ENCODE measurements at places on chromosomes 2 and 18.
A peak's percentile ranks its signal among the peaks of the same experiment; 100 is the strongest.

- no peak for DNase-seq
Measured at GRCh38 chr2:80338794-80339193, 34.2 kb upstream of the LRRTM1 start.

DNA sequence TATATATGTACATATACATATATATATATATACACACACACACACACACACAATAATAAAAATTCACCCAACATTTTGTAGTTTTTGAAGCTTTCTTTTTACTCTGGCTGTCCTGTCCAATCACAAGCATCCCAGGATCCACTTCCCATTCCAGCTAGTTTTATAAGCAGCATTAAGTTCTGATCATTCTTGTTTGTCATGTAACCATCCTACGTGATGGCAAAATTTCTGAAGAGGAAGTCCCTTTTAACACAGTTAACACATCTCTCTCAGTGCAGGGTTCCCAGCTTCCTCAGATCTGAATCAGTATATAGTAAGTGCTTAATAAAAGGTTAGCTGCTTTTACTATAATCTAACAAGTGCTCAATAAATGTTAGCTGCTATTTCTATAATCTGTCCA, 26.4 kb downstream of the MYOM1 start:
- no peak for DNase-seq

- no peak for DNase-seq
Measured at GRCh38 chr2:37323781-37324535, 675 bp downstream of the PRKD3 start.

GRCh38 chr2:50125246-50125645, 906.7 kb downstream of the NRXN1 start:
- peak; percentile 24 for DNase-seq

DNA sequence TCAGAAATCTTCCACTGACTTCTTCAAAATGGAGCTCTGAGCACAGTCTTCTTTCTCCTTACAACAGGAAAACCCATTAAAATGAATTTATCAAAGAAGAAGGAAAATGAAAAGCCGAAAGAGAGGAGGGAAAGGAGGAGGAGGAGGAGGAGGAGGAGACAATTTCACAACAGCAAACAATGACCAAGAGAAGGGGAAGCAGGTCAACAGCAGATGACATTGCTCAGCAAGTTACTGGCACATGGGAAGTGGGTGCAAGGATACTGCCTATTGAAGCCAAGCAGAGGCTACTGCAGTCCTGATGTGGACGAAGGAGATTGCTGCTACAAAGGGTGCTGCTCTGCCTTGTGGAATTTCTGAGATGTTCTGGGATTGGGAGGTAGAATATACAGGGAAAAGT, 268.2 kb upstream of the FBXO11 start:
- DNase-seq = no peak

- no peak for DNase-seq
Measured at GRCh38 chr2:71852141-71852711, 295.4 kb downstream of the CYP26B1 start.

- DNase-seq = no peak
Measured at GRCh38 chr18:4060427-4061281, 394.5 kb downstream of the DLGAP1 start.

GRCh38 chr2:56714400-56714799, 530.6 kb downstream of the CCDC85A start:
- DNase-seq = no peak

DNA sequence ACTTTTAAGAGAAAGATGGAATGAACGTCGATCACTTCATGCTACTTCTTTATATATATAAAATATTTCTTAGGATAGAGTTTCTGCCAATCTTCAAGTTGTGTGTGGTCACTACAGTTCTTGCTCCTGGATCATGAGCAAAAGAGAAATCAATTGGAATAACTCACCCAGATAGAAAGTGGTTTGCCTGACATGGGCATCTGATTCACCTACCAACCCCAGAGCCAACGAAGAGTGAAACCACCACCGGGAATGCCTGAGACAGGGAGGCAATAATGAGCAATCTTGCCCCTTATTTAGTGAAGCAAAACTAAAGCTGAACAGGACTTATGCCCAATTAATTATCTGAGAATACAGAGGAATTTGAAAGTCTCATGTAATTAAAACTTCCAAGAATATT, 250.2 kb upstream of the REG3G start:
- DNase-seq = no peak

DNA sequence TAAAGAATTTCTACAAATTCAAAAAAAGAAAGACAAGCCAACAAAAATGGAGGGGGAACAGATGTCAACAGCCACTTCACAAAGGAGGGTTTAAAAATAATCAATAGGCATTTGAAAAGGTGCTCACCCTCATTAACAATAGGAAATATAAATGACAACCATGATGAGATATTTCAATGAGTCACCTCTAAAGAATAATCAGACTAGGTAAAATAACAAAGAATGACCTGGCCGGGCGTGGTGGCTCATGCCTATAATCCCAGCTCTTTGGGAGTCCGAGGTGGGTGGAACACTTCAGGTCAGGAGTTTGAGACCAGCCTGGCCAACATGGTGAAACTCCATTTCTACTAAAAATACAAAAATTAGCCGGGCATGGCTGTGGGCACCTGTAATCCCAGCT, 133.6 kb downstream of the KCNE4 start:
- no peak for DNase-seq

DNA sequence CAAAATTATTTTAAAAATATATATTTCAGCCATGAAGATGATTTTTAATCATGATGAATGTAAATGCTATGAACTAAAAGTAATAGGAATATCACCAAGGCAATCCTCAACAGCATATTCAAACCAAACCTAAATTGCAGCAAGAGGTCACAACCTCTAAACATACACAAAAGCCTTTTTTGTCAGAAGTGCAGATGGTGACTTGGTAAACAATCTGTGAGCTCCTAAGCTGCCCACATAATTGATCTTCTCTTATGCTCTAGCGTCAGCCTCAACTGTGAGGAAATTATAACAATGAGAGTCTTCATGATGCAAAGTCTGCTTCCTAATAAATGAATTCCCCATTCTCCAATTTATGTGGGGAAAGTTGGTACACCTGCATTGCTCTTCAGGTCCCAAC, 113.2 kb downstream of the TSN start:
- DNase-seq = no peak

DNA sequence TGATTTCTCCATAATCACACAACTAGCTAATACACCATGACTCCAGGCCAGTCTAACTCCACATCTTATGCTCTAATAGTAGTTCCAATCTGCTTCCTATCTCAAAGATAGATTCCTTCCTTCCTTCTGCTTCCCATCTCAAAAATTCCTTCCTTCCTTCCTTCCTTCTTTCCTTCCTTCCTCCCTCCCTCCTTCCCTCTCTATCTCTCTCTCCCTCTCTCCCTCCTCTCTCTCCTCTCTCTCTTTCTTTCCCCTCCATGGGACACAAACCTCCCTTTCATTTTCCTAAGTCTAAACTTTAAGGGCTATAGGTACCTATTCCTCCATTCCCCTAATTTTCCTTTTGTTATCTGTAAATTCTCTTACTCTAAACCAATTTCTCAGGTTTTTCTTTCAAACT, 62.5 kb downstream of the CCDC88A start:
- no peak for DNase-seq

- DNase-seq = no peak
Measured at GRCh38 chr2:134462275-134462674, 208.4 kb downstream of the MGAT5 start.

DNA sequence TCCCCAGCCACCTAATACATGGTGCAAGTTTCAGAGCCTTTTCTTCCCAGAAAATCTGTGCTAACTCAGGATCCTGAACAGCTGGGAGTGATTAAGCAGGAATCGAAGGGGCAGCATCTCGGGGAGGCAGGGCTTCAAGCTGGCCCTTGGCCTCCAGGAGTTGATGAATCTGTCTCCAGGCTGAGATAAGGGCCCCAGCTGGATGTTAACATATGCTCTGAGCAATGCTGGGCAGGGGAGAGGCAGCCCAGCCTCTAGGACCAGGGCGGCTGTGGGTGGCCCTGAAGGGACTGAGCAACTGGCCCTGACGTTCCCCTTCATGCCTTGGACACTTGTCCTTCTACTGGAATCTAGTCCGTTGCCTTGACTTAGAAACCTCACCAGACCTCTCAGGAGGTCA, 84.1 kb upstream of the EPC2 start:
- DNase-seq = no peak

- no peak for DNase-seq
Measured at GRCh38 chr2:58727981-58728656, 487.0 kb upstream of the FANCL start.

GRCh38 chr18:78774741-78775141, 204.9 kb upstream of the SALL3 start:
- no peak for DNase-seq

DNA sequence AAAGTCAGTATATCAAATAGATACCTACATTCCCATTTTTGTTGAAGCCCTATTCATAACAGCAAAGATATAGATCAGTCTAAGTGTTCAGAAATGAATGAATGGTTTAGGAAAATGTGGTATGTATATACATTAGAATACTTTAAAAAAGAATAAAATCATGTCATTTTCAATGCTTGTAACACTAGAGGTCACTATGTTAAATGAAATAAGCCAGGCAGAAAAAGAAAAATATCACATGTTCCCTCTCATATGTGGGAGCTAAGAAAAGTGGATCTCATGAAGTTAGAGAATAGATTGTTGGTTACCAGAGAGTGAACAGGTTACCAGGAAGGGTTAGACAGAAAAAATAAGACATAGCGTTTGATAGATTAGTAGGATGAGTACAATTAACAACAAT, 1111.0 kb upstream of the SLC39A10 start:
- peak; percentile 6 for DNase-seq

Data from SHP77 (cell line).